ENCODE measurements at places on chromosomes 11 and 22.

GRCh38 chr11:60168306-60168705 lies 14.6 kb downstream of the MS4A6A start:
- DNase-seq, result no peak

GRCh38 chr11:23480736-23481135 lies 620.5 kb upstream of the CCDC179 start:
- DNase-seq, result no peak

GRCh38 chr11:91664521-91664920 lies 560.1 kb upstream of the FAT3 start:
- no peak for DNase-seq

DNA sequence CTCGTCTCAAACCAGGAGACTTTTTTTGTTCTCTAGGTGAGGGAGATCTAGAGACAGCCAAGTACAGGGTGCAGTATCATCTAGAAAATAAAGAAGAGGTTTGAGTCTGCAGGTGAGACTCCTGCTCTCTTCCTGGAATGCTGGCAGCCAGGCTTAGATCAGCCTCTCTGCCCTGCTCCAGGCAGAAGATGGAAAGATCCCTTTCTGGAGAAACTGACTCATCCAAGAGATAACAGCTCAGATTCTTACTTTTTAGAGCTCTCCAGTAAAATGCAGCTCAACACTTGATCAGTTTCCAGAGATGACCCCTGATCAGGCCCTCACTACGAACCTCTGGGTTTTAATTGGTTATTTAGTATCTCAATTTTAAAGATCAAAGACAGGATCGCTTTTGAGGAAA lies 44.6 kb upstream of the EHF start:
- DNase-seq, result no peak

DNA sequence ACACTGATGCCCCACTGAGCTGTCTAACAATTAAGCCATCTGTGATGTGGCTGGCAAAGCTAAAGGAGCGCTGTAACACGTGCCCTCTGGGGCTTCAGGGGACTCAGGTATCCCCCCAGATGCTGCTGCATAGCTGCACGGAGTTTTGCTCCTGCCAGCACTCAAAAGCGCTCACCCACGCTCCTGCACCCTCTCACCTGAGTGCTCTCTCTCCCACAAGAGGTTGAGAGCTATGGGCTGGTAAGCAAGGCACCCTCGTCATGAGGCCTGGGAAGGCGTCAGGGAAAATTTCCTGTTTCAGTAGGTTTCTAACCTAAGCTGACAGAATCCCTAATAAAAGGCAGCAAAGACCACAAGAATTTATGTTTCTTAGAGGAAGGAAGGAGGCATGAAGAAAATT lies 850.3 kb downstream of the OPCML start:
- no peak for DNase-seq

DNA sequence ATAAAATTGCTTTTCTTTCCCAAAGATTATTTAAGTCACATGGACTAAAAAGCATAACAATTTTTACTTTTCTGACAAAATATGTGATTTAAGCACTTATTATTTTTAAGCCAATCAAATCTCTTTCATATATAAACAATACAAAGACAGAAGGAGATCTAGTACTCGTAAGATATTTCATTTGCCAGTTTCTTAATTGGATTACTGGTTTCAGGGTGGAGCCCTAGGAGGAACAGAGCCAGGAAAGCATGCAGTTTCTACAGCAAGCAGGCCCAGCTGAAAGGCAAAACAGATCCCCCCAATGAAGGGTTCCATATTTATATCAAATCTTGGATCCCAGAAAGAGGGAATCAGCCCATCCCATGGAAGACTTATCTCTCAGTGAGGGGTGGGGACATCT lies 177.0 kb downstream of the KIF18A start:
- no peak for DNase-seq

- no peak for DNase-seq
These were observed 62.9 kb upstream of the SC5D start for GRCh38 chr11:121229495-121230215.

GRCh38 chr11:8068605-8069221 lies 12.3 kb upstream of the TUB start:
- DNase-seq, result no peak

DNA sequence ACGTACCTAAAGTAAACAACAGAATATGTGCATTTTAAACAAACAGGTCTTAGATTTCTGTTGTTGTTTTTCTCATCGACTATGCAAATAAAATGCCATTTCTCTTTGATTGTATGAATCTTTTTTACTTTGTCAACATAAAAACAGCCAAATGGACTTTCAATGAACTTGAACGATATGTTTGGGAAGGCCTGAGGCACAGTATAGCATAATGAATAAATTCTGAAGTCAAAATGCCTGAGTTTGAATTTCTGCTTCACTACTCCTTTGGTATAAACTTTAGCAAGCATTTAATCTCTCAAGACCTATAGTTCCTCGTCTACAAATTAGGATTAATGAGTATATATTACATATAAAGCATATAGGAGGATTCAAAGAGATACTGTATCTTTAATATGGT lies 1369.9 kb upstream of the TENM4 start:
- DNase-seq, result no peak

DNA sequence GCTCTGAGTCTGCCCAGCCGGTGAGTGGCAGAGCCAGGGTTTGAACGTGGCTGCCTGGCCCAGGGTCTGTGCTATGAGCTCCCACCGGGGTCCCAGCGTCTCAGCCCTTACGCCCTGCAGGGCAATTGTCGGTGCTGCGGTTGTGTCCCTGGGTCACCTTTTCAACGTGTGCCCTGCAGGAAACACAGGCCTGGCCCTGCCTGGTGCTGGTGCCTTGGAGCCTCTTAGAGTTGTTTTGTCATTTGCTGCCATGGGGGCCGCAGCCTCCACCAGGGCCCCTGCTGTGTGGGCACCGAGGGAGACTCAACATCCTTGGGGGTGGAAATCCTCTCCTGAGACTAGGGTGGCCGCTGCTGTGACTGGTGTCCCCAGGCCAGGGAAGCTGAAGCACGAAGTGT lies 50.6 kb upstream of the SLC22A12 start:
- DNase-seq, result no peak

GRCh38 chr22:47397673-47398072 lies 635.2 kb downstream of the TBC1D22A start:
- DNase-seq, result no peak

DNA sequence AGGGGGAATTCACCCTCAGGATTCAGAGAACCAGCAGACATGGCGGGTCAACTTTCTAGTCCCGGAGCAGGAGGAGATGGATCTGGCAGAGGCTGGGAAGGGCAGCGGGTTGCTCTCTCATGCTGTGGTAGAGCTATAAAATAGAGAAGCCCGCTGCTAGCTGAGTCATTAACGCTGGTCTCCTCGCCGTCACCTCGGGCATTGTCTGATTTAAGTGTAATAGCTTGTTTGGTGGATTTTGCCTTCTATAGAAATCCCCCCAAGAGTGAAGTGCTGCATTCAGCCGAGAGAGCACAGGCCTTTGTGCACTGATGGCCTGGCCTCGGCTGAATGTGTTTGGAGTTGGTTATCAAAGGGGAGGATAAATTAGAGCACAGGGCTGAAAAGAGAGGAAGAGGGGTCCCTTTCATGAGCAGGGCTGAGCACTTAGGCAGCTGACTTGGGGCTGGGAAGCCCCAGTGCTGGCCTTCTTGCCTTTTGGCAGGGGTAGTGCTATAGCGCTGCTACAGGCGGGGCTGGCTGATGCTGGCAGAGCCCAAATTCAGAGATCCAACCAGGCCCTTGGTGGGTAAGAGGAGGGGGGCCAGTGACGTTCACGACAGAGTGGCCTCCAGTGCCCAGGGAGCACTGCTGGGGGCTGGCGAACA lies 161.1 kb upstream of the CADM1 start:
- DNase-seq, result no peak

- DNase-seq, result no peak
These were observed 65.2 kb downstream of the CABIN1 start for GRCh38 chr22:24076091-24076867.

DNA sequence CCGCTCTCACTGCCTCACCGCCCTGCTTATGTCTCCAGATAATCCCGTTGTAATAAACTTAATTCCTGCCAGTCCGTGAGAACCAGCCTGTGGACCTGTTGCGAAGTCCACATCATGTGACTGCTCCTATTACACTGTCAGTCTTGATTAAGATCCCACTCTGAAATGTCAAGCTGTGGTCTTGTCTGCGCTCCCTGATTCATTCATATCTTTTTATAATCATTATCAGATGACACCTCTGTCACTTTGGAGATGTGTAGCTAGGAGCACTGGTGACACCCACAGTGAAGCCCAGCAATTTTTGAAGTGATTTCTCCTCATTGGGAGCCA lies 377.3 kb downstream of the TBC1D22A start:
- no peak for DNase-seq

DNA sequence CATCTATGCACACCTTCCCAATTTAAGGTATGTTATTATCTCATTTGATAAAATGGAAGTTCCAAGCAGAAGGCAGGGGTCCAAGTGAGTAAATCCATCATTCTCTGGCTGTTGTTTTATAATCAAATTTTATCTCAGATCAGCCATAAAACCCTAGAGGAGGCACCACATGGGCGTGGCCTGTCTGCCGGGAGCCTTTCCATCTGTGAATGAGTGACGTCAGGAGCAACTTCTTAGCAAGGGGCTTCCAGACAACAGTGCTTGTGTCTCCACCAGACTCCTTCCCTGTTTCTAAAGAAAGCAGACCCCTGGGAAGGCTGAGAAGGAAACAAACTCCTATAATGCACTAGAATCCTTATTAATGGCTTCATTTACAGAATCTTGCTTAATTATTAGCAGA lies 13.5 kb downstream of the SEZ6L start:
- no peak for DNase-seq

GRCh38 chr11:127074151-127074761 lies 73.7 kb upstream of the KIRREL3 start:
- no peak for DNase-seq

- DNase-seq, result no peak
These were observed 320.5 kb downstream of the ETS1 start for GRCh38 chr11:128266893-128267292.

DNA sequence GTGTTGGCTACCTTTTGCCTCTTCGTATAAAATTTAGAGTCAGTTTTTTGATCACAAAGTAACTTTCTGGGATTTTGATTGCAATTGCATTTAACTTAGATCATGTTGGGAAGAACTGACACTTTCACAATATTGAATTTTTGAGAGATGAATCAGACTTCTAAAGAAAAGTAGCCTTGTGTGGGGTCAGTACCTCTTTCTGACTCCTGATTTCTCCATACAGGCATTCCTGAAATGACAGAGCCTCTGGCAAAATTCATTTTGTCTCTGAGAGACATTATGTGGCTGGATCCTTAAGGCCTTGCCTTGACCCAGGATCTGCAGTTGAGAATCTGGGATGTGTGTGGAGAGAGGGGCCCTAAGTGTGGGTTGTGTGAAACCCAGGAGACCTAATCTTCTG lies 37.8 kb downstream of the PPFIBP2 start:
- no peak for DNase-seq

DNA sequence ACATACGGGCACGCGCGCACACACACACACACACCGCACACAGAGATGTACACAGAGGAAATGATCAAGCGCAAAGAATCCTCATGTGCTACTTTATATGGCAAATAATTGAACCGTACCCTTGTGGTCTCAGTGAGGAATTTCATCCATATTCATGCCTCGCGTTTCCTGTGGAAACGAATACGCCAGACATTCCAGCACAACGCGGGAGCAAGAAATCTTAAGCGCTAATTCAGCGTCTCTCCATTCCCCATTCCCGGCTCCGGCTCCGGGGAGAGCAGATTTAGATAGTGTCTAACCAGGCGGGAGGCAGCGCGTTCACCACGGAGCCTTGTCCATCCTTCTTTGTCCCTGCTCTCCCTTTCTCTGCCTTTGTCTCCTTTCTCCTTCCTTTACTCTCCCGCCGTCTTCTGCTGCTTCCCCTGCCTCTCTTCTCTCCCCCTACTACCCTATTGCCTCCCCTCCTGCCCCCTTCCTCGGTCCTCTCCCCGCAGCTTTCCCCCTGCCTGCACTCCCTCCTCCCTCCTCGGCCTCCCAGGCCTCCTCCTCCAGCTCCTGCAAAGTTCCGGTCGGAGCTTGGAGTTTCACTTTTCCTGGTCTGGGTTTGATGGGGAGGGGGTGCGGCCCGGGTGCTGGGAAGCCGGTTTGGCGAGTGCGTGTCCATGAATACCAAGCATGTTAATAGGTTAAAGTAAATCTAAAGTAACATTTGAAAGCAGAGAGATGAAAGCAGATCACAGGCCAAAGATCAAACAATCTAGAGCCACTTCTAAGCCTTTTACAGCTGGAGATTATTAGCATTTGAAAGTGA lies 579.3 kb downstream of the BUD13 start:
- DNase-seq, result no peak

GRCh38 chr11:78039919-78040671 lies 17.0 kb upstream of the KCTD14 start:
- DNase-seq, result no peak

DNA sequence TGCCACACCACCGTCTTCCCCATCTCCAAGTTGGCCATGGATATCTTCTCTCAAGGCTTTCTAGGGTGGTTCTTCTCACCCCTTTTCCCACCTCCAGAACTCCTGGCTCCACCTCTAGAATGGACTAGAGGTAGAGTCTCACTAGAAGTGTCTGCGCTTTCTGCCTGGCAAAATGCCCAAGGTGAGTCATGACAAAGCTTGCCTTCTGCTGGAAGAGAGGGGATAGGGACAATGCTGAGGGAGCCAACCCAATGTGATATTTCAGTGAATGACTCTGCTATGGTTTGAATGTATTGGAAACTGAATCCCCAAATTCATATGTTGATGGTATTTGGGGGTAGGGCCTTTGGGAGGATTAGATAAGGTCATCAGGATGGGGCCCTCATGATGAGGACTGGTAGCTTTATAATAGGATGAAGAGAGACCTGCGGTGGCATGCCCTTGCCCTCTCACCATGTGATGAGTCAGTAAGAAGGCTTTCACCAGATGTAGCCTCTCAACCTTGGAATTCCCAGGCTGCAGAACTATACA lies 4.1 kb upstream of the CD82 start:
- DNase-seq, result no peak

DNA sequence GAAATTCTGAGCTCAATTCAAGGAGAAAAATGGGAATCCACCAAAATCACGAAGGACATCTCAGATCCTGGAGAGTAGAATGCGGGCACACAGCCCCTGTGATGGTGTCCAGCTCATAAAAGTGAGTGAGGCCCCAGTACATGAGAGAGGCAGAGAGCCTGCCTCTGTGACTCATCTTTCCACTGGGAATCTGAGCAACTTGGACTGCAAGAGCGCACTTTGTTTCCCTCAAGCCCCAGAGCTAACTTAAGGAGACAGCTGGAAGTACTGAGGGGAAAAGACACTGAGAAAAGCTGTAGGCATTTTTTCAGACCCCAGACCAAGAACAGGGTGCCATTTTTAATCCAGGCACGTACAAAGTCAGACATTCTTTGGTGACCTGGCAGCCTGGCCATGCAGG lies 273.7 kb downstream of the C11orf87 start:
- DNase-seq, result no peak

GRCh38 chr22:32788904-32789624 lies 12.4 kb upstream of the TIMP3 start:
- DNase-seq, result no peak

Measured in stimulated activated CD4-positive, alpha-beta T cell treated with anti-CD3 and anti-CD28 coated beads, Interleukin-1b, Interleukin-23, amount 100 ng/mL, for 4 hours (primary cell).